Iris pigment epithelial cell (primary cell): ENCODE measurements at places on chromosomes 2 and 18.

DNA sequence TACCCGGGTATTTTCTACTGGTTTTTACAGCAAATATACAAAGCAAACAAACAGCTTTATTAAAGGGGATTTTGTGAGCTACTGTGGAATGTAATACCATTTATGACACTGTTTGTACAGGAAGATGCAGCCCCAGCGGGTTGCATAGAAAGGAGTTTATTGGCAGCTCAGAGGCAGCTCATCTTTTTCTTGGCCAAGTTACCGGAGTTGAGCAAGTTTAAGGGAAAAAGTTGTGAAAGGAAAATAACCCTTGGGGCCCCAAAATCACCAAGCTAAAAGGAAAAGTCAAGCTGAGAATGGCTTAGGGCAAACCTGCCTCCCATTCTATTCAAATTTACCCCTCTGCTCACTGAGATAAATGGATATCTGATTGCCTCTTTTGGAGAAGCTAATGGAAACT is 60.8 kb downstream of the MOB4 start:
- DNase-seq: peak; percentile 96

DNA sequence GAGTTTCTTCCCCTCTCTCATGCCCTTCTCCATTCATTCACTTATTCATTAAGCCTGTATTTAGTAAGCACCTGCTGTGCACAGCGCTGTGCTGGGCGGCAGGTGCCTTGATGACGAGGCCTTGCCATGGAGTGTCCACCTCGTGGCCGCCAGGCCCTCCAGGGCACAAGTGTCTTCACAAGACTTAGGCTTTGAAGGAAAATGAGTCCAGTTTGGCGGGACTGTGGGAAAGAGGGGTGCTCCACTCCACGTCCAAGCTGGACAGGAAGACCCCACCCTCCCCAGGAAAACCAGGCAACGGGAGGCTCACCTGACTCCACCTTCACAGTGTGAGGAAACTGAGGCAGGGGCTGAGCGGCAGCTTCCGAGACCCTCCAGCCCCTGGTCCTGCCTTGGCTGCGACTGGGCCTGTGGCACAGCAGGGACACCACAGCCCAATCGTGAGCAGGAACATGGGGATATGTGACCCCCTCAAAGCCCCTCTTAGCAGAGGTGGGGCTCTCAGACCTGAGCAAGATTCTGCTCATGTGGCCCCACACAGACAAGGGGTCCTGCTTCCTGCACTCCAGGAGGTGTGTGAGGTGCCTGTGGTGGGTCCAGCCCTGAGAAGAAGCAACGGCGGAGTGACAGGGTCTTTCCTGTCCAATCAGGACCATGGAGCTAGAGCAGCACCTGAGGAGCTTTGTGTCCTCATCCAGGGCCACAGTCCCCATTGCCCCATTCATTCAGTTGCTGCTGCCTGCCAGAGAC is 110.3 kb upstream of the ODC1 start:
- no peak for DNase-seq

- no peak for DNase-seq
These were observed 152.6 kb upstream of the MEX3C start for GRCh38 chr18:51350081-51350480.

- no peak for DNase-seq
These were observed 131.2 kb downstream of the WDSUB1 start for GRCh38 chr2:159155320-159155719.

DNA sequence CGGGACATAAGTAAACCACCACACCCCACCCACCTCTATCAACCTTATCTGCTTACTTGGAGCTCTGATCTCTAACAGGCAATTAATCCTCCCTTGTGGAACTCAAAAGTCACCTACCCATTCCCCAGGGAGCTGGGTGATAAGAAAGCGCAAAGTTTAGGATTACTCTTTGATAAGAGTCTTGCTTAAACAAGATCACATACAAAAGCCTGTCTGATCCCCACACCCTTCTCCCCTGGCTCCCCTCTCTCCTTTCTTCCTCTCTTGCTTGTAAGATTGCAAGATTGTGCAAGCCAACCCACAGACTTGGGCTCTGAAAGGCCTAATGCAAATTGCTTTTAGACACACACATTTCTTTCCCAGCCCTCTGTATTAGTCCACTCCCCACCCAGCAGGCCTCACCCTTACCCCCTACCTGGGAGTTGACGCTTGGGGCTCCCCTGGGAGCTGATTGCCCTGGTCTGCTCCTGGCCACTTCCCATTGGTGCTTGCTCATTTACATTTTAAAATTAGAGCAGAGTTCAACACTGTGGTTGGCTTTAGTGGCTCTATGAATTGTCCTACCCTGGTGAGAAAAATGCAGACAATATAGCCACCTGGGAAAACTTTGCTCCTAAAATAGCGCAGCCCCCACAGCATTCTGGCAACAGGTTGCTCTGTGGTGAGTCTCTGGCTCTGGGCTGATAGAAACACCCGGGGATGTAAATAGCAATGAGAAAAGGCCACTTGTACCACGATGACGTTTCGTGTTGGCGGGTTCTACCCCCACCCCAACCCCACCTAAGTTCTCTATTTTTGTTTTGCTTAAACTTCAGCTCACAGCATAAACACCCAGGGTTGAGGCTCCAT is 92.8 kb upstream of the MSH2 start:
- DNase-seq: peak; percentile 71

DNA sequence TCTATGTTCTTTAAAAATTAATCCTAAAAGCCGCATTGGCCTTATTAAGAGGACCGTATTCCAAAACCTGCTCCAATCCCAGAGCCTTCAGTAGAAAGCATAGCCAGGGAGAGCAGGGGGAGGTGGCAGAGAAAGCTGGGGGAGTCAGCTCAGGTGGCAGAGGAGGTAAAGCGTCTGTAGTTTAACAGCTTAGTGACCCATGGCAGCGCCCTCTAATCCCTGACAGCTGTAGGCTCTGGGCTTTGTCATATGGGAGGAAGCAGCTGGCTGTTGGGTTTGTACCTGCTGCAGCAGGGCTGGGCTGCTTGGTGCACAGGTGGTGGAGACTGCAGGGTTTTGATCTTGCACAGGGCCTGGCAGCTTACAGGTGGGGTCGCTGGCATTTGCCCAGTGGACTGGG is 50.6 kb downstream of the THNSL2 start:
- DNase-seq: no peak

GRCh38 chr18:72762515-72763122 is 105.2 kb downstream of the NETO1 start:
- DNase-seq: peak; percentile 49

DNA sequence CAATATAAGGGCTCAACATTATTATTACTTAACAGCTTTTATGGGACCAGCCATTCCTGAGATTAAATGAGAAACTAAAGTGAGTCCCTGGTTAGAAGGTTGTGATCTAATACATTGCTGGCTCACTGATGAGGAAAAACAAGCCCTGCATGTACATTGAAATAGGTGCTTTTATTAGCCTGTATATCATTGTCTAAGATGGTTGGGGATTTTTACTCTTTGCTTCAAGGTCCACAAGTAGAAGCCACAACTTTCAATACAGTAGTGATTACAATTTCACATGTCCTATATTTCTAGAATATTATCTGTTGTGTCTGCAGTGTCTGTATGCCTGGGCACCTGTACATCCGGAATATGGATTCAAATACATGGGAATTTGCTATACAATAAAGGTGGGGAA is 104.1 kb upstream of the FZD5 start:
- DNase-seq: no peak

DNA sequence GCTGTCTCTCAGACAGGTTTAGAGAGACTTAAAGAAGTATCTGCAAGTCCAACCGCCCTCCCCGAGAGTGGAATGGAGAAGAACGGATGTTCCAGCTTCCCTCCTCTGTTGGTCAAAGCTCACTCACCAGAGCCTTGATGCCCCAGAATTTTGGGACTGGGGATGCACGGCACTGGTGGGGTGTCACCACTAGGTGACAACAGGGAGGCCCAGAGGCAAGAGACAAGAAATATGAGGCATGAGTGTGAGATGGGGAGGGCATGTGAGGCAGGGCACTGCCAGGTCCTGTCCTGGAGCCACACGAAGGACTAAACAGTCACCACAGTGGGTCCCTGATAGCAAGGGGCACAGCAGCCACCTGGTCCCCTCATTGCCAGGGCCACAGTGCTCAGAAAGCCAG is 35.1 kb upstream of the SH3BP4 start:
- DNase-seq: no peak

DNA sequence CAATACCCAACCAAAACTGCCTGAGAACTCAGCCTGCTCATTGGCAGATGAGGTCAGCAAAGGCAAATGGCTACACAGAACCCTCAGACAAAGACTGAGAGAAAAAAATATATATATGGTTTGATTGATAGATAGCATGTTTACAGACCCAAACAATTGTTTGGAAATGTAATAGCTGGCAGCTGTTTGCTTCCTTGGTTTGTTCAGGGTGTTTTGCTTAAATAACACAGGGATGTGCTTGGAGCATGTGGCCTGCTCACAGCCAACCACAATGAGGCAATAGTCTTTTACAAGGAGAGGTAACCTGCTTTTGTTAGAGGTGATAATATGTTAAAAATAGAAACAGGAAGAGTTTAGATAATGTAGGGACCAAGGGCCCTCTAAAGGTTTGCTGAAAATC is 84.5 kb downstream of the PDK1 start:
- peak; percentile 41 for DNase-seq

- peak; percentile 35 for DNase-seq
These were observed 21.9 kb downstream of the FER1L5 start for GRCh38 chr2:96664366-96664925.

DNA sequence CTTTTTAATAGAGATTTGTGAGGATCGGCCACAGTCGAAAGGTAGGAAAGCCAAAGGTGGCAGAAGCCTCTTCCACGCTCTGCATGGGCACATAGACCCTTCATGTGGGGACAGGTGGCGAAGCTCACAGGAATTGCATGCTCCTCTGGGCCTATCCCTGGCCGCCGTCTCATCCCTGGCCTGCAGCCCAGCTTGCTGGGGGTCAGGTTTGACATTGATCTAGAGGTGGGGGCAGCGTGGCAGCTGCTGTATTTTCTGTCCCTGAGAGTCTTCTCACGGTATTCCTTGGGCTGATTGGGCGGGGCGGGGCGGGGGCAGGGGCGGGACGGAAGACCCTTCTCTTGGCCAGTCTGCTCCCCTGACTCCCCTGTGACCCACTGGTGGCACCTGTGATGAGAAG is 48.9 kb downstream of the STK25 start:
- DNase-seq: no peak

DNA sequence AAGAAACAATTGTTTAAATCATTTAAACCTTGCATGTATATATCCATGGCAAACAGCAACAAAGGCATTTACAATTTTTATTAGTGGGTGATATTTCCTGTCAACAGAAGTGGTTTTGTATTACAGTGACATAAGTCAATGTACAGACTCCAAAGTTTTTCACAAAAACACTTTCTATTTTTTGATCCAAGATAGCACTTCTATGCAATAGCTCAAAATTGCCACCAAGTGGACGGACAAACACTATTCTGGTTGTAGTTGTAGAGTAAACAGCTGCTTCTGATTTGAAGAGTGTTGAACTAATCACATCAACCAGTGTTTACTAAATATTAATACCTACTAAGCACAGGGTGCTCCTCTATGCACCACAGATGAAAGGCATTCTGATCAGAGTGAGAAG is 421.4 kb downstream of the NCKAP5 start:
- DNase-seq: no peak

- DNase-seq: no peak
These were observed 54.8 kb downstream of the HPCAL1 start for GRCh38 chr2:10357193-10358169.

DNA sequence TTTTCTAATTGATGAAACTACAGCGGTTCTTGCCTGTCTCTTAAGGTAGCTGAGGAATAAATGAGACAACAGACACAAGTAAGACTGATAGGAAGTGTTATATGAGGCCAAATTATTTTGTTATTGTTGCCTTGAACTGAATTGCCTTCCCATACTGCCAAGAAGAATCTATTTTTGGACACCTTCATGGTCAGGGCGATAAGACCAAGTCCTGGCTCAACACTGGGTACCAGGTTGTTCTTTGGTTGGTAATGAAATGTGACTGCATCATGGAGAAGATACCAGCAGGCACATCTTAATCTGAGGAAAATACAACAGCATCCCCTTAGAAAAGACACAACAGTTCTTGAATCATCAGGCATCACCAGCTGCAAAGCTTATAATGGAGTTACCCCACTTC is 23.7 kb downstream of the MSGN1 start:
- no peak for DNase-seq

DNA sequence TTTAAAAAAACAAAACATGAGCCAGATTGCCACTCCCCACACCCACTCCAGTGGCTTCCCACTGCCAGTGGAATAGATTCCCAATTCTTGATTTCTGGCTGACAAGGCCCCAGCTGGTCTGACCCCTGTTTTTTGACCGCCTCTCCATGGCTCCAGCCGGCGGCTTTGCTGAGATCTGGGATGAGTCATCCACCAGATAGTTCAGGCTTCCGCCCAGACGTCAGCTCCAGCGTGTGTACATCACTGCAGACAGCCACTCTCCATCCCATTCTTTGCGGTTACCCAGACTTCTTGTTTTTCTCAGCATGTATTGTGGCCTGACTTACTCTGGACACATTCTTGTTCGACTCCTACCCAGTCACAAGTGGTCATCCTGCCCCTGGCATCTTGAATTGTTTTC is 227.9 kb downstream of the GBX2 start:
- peak; percentile 98 for DNase-seq

- peak; percentile 57 for DNase-seq
These were observed 62.5 kb upstream of the ACVR2A start for GRCh38 chr2:147782141-147782930.

DNA sequence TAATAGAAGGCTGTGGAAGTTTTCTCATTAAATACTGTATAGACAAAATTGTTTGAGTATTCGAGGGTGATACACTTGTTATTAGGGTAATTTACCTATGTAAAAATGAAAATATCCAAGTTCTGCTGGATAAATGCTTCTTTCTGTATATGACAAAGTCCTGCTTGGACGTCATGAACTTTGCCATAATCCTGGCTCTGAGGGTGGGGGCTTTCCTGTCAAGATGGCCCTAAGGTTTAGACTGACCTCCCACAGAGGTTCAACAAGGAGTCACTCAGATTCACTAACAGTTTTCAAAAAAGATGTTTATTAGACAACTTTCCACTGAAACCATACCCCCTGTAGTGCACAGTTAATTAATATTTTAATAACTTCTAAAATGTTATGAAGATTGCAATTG is 52.5 kb upstream of the NABP1 start:
- DNase-seq: no peak

DNA sequence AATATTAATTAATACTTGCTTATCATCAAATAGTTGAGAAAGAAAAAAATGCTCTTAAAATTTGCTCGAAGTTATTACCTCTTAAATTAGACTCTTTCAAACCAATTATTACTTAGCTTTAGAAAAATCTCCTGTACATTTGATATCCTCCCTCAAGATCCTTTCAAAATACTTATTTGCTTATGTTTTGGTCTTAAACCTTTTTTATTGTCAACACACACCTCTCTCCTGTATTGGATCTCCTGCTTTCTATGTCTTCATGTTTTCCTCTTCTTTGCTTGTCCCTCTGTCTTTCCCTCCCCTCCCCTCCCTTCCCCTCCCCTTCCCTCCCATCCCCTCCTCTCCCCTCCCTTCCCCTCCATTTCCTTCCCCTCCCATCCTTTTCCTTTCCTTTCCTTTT is 14.0 kb downstream of the OSBPL6 start:
- no peak for DNase-seq

DNA sequence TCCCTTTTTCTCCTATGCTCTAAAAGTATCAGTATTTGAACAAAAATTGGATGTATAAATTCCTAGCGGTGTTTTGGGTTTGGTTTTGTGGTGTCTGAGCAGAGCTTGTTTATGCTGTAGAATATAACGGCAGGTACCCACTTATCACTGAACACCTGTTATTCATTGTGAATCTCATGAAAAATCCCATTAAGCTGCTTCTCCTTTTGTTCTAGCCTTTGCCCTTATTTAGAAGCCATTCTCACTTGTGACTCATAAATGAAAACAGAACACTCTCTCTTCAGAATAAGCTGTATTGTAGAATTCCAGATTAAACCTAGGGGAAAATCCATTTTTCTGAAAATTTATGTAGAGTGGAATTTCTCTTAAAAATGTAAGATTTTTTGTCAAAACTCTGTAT is 104.0 kb downstream of the PRPF40A start:
- DNase-seq: peak; percentile 25
